Activated CD4-positive, alpha-beta T cell treated with anti-CD3 and anti-CD28 coated beads for 36 hours (primary cell): ENCODE measurements at places on chromosomes 7 and 10.

DNA sequence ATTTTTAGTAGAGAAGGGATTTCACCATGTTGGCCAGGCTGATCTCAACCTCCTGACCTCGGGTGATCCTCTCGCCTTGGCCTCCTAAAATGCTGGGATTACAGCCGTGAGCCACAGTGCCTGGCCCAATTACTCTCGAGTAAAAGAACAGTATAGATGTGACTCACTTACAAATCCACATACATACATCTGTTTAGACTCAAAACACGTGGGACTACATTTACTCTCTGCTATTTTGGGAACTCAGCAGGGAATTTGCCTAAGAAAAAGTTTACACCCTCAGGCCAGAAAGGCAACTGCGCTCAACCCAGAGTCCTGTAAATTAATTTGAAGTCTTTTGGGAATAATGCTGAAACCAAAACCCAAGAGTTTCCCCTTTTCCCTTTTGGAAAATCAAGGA, 289.7 kb downstream of the KLF6 start:
- DNase-seq = no peak

DNA sequence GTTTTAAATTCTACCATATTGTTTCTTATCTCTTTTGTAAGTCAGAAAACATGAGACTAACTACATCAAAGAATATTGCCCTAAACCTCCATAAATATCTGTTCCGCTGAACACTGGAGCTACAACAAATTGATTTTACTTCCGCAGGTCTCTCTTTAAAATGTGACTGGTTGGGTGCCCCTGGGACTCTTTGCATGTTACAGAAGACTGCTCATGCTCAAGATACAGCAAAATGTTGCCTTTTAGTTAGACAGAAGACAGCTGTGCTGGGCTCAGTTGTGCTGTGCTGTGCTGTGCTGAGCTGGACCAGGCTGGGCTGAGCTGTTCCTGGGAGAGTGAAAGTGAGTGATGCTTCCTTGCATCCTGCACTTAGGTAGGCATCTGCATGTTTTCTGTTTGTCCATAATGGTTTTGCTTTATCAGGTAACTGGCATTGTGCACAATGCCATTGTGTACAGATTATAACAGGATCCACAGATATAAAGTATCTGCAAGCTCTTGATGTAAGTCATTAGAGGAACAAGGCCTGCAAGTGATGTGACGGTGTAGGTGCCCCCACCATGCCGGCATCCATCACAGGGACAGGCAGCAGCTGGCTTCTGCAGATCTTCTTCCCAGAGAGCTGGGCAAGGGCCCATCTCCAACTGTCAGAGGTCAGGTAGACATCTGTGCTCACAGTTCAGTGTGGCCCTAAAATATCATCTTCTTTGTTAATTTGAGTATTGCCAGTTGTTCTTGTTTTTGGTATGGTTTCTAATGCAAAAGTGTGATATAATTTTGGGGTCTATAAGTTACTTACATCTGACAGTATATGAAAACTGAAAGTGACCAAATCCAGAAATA, 972.5 kb upstream of the CELF2 start:
- DNase-seq = no peak

GRCh38 chr7:149237502-149237901, 1.9 kb upstream of the ZNF212 start:
- no peak for DNase-seq

GRCh38 chr7:5470816-5471215, 47.2 kb upstream of the TNRC18 start:
- no peak for DNase-seq

DNA sequence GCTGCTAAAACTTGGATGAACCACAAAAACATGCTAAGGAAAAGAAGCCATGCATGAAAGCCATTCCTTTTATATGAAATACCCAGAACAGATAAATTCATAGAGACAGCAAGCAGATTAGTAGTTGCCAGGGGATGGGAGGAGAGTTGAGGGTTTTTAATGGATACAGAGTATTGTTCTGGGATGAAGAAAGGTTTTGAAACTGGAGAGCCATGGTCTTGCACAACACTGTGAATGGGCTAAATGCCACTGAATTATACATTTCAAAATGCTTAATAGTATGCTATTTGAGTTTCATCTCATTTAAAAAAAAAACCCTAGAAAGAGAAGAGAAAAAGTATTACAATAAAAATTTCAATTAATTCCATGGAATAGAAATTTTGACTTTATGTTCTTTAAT, 154.3 kb downstream of the GNAT3 start:
- no peak for DNase-seq
